Esophagus squamous epithelium (tissue), 5 donors: ENCODE measurements at places on chromosomes 2 and 18. TPM values are rescaled to one million over a fixed set of nuclear protein-coding genes. Genes with fewer than 3 reads are reported as not detected.

DNA sequence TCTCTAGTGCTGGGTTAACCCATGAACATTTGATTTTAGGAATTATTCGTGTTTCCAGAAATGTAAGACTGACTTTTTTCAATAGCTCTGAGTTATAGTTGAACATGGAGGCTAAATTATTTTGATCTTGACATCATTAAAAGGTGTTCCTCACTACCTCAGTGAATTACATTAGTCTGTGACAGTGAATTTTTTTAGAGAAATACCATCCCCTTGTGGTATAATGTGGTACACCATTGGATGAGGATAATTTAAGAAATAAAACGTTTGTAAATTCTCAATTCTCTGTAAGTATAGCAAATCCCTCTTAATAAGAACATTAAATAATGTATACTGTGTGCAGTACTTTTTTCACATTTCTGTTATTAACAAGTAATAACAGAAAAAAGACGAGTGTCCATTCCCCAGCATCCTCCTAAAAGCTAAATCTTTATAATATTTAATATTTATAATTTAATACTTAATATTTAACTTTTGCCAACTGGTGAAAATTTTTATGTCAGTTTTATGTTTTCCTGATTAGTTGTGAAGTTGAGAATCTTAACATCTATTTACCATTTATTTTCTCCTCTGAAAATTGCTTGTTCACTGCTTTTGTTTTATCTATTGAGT, 70.3 kb upstream of the CWC22 start:
- H3K27me3 ChIP-seq: no peaks in the 10 kb centered on the region
- no peaks in the 10 kb centered on the region for H3K4me1 ChIP-seq
- no peak overlapping the region for H3K4me3 ChIP-seq
- no peaks in the 10 kb centered on the region for H3K36me3 ChIP-seq
- no peak overlapping the region for H3K27ac ChIP-seq

DNA sequence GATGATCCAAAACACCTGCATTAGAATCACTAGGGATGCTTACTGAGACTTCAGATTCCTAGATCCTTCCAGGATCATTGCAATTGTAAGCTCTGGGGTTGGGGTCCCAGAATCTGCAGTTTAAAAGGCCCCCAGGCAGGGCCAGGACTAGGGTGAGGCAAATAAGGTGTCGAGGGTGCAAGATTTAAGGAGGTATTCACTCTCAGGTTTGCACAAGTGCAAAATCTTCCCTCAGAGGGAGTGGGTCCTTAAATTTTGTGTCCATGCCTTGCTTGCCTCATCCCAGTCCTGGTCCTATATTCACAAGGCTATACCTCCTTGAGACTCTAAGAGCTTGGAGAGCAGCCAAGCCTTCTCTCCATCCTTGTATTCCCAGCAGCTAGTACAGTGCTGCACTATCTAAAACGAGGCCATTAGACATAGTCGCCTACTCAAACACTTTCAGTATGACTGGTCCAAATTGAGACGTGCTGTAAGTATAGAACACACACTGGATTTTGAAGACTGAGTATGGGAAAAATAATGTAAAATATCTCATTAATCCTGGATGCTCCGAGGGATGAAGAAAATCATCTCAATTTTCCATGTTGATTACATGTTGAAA, 31.6 kb upstream of the MREG start:
- no peaks in the 10 kb centered on the region for H3K4me1 ChIP-seq
- H3K27me3 ChIP-seq: no peaks in the 10 kb centered on the region
- peaks cover 52% of the 10 kb centered on the region for H3K36me3 ChIP-seq
- DNase-seq: no peak
- no peak overlapping the region for H3K4me3 ChIP-seq

The HNRNPLL gene
- total RNA-seq: 11.9 TPM

The CD302 gene
- total RNA-seq: 46.0 TPM

The SOCS6 gene
- total RNA-seq: 18.8 TPM

DNA sequence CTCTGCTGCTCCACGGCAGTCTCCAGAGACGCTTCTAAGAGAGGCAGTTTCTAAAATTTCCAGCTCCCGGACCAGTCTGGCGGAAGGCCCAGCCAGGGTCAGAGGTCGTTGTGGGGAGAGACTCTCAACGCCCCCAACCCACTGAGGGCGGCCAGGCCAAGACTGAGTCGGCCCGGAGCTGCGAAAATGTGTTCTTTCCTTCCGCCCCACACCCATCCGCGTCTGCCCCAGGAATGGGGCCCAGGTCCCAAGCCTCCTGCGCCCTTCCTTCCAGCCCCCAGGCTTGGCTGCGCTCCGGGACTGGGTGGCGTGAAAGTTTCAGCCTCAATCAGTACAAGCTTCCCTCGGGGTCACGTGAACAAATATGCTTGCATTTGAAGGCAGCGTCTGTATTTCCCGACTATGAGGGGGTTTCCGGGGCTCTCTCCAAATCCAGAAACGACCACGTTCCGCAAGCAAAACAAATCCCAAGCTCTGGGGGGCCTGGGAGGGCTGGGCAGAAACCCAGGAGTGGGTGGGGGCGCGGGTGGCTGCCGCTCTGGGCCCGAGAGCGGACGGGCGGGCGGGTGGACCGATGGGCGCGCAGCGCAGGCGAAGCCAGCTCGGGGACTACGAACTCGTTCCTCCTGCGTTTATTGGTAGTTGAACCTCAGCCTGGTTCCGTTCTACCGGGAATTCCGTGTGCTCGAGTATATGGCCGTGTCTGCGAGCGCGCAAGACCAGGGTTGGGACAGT, 3.3 kb downstream of the HOXD3 start:
- no peaks in the 10 kb centered on the region for H3K36me3 ChIP-seq
- no peak overlapping the region for H3K4me3 ChIP-seq
- H3K4me1 ChIP-seq: peaks cover 73% of the 10 kb centered on the region
- no peak for DNase-seq

GRCh38 chr2:230619491-230619890, 93.2 kb upstream of the CAB39 start:
- no peaks in the 10 kb centered on the region for H3K27me3 ChIP-seq
- no peak overlapping the region for H3K27ac ChIP-seq
- no peaks in the 10 kb centered on the region for H3K4me1 ChIP-seq
- no peak for DNase-seq
- no peaks in the 10 kb centered on the region for H3K36me3 ChIP-seq
- no peak overlapping the region for H3K4me3 ChIP-seq

DNA sequence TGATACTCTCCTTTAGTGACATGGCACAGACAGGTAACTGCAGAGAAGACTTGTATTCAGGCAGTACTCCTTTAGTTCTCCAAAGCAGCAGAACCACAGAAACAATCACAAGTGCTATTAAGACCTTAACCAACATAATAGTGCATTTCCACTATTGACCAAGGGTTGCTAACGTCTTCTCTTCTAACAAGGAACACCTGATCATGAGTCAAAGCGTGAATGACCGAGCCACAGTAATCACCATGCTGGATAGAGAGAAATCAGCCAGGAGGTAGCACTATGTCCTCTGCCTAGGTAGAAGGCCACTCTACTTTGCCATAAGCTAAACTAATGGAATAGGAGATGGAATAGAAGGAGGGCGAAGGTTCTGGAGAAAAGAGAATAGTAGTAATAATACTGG, 161.0 kb downstream of the ANKRD44 start:
- no peaks in the 10 kb centered on the region for H3K36me3 ChIP-seq
- no peak overlapping the region for H3K4me3 ChIP-seq
- H3K27ac ChIP-seq: no peak overlapping the region

The FBLN7 gene
- 2.9 TPM for total RNA-seq

DNA sequence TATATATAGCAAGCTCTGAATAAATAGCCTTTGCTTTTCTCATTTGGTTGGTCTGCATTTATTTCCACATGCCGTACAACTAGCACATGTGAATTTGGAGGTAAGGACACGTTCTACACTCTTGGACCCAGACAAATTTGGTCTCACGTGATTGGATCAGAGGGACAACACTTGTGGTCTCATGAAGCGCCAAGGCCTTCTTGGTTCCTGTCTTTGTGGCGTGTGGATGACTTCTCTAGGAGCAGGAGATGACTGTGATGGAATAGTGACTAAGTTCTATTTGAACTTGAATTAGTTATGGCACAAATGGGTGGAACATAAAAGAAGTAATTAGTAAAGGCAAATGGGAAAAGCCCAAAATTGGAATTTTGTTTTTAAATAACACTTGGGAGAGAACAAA, 206.9 kb downstream of the BCL2 start:
- no peaks in the 10 kb centered on the region for H3K27me3 ChIP-seq
- no peak for DNase-seq
- H3K4me1 ChIP-seq: no peaks in the 10 kb centered on the region
- no peak overlapping the region for H3K27ac ChIP-seq
- H3K36me3 ChIP-seq: no peaks in the 10 kb centered on the region
- H3K4me3 ChIP-seq: no peak overlapping the region

- H3K27ac ChIP-seq: no peak overlapping the region
- no peaks in the 10 kb centered on the region for H3K36me3 ChIP-seq
- no peak for DNase-seq
- H3K4me3 ChIP-seq: no peak overlapping the region
Measured at GRCh38 chr2:72138921-72139381, 8.7 kb downstream of the CYP26B1 start.

DNA sequence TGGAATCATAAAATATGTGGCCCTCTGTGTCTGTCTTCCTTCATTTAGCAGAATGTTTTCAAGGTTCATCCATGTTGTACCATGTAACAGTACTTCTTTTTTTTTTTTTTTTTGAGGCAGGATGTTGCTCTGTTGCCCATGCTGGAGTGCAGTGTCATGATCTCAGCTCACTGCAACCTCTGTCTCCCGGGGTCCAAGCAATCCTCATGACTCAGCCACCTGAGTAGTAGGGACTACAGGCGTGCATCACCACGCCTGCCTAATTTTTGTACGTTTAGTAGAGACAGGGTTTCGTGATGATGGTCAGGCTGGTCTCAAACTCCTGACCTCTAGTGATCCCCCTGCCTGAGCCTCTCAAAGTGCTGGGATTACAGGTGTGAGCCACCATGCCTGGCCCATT, 31.2 kb downstream of the RAB1A start:
- H3K27me3 ChIP-seq: no peaks in the 10 kb centered on the region
- no peak overlapping the region for H3K4me3 ChIP-seq
- H3K36me3 ChIP-seq: peaks cover 100% of the 10 kb centered on the region
- no peak overlapping the region for H3K27ac ChIP-seq
- DNase-seq: no peak

- H3K27me3 ChIP-seq: no peaks in the 10 kb centered on the region
- no peak overlapping the region for H3K27ac ChIP-seq
- no peaks in the 10 kb centered on the region for H3K36me3 ChIP-seq
- no peak for DNase-seq
- no peak overlapping the region for H3K4me3 ChIP-seq
- no peaks in the 10 kb centered on the region for H3K4me1 ChIP-seq
Measured at GRCh38 chr2:25957743-25958142, 24.6 kb downstream of the KIF3C start.
